ENCODE measurements at places on chromosomes 3 and 15. TPM values are rescaled to one million over a fixed set of nuclear protein-coding genes. Genes with fewer than 3 reads are reported as not detected.

GRCh38 chr15:64979252-64979710, 10.4 kb downstream of the SPG21 start:
- DNase-seq: no peak

DNA sequence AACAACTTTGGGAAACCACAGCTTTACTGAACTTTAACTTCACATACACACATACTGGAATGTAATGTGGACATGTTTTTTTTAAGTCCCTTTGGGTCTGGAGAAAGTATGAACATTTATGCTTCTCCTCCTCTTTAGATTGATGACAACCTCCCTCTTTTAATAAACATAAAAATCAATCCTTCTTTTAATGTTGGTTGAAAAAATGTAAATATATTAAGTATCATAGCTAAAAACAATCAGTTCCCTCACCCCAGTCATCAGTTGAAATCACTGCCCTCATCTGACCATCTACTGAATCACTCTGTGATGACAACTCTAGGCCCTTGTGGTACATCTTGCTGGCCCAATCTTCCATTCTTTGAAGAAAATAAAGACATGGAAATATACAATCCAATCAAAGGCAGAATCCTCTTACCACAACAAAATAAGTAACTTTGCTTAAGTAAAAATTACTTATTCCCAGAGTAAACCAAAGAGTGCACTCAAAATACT, 6.4 kb downstream of the AAGAB start:
- no peak for DNase-seq

DNA sequence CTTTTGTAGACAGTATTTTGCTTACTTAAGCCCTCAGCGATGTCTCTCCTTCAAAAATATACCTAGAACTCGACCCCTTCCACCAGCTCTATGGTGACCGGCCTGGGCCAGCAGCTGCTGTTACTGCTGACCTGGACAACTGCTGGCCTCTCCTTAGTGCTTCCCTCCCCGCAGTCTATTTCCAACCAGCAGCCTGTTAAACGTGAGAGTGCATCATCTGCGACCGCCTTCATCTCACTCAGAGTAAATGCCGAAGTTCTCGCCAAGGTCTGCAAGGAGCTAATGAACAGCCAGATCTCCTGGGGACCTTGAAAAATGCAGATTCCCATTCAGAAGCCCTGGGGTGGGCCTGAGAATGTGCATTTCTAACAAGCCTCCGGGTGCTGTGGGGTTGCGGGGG, 86.7 kb downstream of the RPLP1 start:
- DNase-seq: no peak

- peak; percentile 73 for DNase-seq
Measured at GRCh38 chr15:84747416-84748273, 747 bp upstream of the ZNF592 start.

- DNase-seq: no peak
Measured at GRCh38 chr3:88595026-88595425, 445.3 kb downstream of the C3orf38 start.

- DNase-seq: peak; percentile 98
Measured at GRCh38 chr15:91894606-91895005, 41.1 kb downstream of the SLCO3A1 start.

DNA sequence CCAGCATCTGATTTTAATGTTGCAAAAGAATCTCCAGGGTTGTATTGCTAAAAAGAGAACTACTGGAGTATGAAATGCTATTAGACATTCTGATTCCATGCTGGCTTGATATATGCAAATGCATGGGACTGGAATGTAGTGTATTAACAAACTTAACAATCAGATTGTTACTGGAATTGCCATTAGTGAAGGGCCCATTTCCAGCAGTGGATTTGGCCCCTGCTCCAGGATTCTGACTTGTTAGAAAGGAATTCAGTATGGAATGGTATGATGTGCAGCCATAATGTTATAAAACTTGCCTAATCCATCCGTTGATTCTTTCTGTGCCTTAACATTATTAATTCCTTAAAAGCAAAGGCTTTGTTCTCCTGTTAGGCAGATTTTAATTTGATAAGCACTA, 7.9 kb downstream of the ARRDC4 start:
- DNase-seq: no peak

Gene TSPAN3
- 187 TPM for total RNA-seq

Gene CKMT1B
- 43.7 TPM for total RNA-seq

Gene FETUB
- total RNA-seq: not detected

Measured in bronchial epithelial cell (primary cell).